ENCODE measurements at places on chromosomes 6 and 20.
A peak's percentile ranks its signal among the peaks of the same experiment; 100 is the strongest.

- no peak for DNase-seq
Measured at GRCh38 chr20:50924261-50924920, 6.8 kb downstream of the ADNP start.

GRCh38 chr6:14598017-14598864, 480.7 kb downstream of the CD83 start:
- no peak for DNase-seq

DNA sequence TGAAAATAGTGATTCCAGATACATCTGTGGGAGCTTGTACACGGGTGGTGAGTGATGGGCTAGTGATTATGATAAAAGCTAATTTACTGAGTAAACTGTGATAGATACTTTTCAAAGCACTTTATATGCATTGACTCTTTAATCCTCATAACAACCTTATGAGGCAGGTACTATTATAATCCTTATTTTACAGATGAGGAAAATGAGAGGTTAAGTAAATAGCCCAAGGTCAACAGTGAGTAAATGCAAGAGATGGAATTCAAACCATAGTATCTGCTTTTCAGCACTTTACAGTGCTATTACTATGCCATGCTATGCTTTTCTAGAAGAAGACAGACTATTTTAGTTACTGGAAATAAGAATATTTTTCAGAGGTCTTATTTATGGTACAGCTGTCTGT, 320.9 kb upstream of the CITED2 start:
- no peak for DNase-seq

- no peak for DNase-seq
Measured at GRCh38 chr6:73508776-73509175, 12.1 kb downstream of the EEF1A1 start.

DNA sequence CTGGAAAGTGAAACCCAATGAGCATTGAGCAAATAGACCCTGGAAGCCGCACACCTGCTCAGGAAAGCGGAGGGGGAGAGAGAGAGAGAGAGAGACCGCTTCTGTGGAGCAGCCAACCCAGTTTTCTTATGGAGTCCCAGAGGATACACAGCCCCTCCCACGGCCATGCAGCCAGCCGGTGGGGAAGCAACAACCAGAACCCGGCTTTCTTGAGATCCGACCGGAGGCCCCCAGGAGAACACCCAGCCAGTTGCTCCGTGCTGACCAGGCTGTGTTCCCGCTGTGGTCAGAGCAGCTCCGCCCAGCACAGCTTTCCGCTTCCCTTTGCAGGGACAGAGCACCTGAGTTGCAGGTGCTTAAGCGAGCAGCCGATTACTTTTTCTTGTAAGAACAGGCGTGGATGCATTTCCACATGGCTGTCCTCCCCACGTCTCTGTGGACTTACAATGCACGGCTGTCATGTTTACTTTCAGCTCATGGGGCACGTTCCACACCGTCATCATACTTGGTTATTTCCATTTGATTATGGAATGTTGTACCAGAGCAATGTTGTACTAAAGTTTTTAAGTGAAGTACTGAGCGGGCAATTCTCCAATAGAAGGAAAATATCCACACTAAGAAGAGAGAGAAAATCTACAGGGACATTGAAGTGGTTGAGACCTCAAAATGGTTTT, 381.9 kb downstream of the THBS2 start:
- no peak for DNase-seq

DNA sequence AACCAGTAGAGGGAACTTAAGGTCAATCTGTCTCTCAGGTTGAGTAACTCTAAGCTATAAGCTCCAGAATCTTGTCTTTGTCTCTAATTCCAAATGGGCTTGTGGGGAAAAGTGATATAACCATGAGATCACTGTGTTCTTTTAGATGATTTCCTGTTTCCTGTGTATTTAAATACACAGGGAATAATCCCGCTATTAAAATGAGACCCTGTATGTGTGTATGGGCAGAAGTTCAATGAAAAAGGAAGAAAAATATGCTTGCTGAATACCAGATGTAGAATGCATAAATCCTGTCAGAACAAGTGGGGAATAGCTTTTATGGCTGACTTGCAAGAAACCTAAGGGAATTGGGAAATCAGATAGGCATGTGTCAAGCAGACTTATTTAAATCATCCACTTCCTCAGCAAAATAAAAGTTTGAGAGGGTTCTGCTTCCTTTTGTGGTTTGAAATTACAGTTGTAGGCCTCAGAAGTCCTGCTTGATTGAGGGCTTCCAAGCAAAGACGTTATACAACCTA, 164.7 kb upstream of the PDE7B start:
- no peak for DNase-seq

DNA sequence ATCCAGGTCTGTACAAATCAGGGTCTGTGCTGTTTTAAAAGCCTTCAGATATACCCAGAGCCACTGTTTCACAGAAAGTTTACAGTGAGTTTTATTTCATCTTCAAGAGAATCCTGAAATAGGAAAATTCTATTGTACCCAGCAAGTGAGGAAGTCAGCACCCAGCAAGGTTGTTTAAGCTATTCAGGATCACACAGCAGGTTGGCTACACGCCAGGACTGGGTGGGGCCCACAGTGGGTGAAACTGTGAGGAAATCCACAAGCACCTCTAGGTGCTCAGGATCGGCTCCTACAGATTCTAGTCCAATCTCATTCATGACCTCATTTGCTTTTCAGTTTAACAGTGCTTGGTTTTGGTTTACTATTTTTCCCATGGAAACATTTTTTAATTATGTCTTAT, 128.9 kb downstream of the SYNDIG1 start:
- DNase-seq = no peak

GRCh38 chr20:52190437-52191131, 995 bp downstream of the ZFP64 start:
- peak; percentile 71 for DNase-seq

DNA sequence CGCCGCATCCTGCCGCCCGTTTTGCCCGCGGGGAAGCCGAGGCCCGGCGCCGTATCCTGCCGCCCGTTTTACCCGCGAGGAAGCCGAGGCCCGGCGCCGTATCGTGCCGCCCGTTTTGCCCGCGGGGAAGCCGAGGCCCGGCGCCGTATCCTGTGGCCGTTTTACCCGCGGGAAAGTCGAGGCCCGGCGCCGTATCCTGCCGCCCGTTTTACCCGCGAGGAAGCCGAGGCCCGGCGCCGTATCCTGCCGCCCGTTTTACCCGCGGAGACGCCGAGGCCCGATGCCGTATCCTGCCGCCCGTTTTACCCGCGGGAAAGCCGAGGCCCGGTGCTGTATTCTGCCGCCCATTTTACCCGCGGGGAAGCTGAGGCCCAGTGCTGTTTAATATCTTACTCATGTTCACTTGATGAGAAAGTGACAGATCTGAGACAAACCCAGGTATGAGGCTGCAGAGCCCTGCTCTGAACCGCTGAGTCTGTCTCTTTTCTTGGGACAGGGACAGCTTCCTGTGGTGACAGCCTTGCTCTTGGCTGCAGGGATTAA, 129.4 kb downstream of the CDH26 start:
- DNase-seq = no peak

- DNase-seq = no peak
Measured at GRCh38 chr6:24940311-24940917, 4.7 kb upstream of the RIPOR2 start.

DNA sequence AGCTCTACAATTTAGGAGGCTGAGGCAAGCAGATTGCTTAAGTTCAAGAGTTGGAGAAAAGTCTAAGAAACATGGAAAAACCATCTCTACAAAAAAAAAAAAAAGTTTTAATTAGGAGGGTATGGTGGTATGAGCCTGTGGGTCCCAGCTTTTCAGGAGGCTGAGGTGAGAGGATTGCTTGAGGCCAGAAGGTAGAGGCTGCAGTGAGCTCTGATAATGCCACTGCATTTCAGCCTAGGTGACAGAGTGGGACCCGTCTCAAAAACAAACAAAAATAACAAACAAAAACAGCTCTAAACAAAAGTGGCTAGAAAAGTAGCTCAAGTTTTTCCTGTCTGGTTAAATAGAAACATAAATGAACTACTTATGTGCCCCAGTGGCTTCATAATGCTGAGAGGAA, 2133.6 kb upstream of the DEFB115 start:
- DNase-seq = no peak

DNA sequence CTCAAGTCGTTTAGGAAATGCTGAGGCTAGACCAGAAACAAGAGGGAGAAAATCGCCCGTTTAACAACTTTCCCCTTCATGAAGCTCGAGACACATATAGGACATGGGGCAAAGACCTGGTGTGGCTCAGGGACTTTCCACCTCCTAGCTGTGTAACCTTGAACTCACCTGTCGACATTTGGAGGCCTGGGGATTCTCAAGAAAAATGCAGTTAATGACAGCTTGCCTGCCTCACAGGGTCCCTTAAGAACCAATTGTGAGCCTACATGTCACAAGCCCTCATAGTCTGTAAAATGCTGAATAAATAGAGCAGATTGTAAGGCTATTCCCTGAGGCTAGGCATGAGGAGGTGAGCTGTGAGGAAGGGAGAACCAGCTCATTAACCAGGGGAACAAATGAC, 35.1 kb downstream of the MGME1 start:
- DNase-seq = no peak

GRCh38 chr20:62832951-62833391, 16.1 kb downstream of the COL9A3 start:
- no peak for DNase-seq

DNA sequence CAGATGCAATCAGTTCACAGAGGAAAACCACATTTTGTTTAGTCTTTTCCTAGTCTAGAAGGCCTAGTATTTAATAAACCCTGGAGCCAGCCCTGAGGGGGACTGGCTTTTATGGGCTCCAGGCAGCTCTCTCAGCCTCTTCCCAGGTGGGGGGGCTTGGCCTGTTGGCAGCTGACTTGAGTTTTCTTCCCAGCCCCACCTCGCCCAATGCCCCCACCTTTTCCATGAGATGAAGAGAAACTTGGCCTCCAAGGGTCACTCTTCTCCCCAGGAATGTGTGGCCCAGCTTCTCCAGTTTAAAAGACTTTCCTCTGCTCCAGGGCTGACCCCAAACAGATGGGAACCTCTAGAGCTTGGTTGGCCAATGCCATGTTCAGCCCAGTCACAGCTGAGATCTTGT, 196.1 kb downstream of the BMP7 start:
- DNase-seq = no peak

GRCh38 chr20:37071481-37071911, 24.3 kb downstream of the RBL1 start:
- no peak for DNase-seq

DNA sequence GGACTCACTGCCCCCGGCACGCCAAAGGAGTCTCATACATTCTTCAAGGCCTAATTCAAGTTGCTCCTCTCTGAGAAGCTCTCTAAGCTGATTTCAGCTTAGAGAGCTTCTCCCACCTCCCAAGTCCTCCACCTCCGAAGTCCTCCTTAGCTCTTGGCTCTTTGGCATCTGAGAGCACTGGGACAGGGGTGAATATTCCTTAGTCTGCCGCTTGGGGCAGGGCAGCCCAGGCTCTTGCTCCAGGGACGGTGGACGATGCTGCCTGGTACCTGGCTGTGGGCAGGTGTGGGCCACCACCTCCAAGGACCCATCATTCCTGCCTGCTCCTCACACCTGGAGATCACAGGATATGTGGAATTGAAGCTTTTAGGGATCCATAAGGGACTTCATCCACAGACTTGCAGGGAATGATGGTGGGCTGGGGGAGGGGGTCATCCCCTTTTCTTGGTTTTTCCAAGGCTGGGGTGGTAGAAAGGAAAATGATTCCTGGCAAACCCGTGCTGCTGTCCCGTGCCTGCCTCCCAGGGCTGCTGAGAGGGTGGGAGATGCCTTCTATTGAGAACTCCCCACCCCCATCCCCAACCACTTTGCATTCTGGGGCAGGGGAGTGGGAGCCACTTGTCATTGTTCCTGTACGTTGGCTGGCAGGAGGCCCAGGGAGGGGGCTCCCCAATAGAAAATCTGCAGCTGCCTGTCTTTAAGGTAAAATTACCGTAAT, 57.4 kb downstream of the ARHGAP40 start:
- DNase-seq = peak; percentile 64

DNA sequence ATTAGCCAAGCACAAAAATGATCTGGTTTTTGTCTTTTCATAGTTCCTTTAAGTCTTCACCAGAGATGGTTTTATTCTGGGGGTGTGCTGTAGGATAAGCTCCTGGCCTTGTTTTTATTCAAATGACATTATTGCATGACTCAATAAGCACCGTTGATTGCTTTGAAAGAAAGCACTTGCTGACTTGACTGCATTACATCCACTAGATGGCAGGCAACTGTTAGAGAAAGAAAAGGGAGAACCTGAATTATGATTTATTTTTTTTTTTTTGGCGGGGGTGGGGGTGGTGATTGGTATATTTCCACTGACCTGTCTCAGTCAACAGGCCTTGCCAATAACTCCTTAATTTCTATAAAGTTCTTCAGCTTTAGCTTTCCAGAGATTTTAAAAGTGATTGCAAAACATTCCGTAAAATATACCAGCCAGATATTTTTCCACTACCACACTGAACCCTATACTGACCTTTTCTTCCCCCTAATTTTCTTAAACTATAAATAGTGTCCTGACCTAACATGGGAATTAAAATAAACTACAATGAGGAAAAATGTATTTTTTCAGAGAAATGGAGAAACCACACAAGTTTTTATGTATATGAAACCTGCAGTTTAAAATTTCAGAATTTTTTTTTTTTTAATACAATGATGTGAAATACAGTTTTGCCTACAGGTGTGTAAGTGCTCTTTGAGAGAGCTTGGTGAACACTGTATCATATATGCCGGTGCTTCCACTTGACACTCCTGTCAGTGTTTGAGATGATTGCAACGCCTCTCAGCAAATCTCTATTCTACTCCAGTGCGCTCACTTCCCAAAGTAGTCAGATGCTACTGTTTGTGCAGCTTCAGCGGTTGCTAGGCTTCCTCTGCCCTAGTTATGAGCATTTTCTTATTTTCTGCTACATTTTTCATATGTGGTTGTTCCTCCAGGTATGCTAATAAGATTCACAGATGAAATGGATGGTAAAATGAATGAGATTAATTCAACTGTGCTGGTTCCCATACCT, 274.3 kb downstream of the CD109 start:
- DNase-seq = peak; percentile 24

- DNase-seq = peak; percentile 43
Measured at GRCh38 chr6:110617057-110617456, 140.6 kb upstream of the SLC22A16 start.

GRCh38 chr20:58907320-58908137, 55.0 kb downstream of the GNAS start:
- DNase-seq = peak; percentile 86

DNA sequence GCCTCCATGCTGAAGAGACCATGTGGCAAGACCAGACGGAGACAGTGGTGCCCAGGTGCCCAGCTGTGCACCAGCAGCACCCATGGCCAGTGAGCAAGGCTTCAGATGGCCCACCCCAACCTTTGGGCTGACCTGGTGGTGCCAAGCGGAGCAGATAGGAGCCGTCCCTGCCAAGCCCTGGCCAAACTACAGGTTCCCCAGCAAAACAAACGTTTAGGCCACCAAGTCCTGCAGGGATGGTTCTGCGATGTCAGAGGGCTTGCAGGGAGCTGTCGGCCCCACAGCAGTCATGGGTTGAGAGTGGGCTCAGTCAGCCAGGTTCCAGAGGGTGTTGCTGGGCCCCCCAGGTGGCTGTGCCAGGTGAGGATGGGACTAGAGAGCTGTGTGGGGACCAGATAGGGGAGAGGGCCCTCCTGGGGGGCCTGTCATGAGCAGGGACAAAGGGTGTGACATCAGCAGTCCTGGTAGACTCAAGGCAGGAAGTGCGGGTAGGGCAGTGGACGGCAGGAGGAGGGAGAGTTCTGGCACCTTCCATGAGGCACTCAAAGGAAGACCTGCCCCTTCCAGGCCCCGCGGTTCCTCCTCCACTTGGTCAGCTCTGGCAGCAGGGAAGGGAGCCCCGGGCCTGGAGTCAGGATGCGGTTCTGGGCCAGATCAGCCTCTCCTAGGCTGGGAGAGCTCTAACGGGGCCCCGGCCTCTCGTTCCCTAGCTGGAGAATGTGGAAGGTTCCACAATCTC, 342.4 kb downstream of the ZFAND3 start:
- peak; percentile 33 for DNase-seq

Measured in GM13976 (cell line).